ENCODE measurements at places on chromosomes 13 and 19.

- no peak for DNase-seq
These were observed 91.0 kb downstream of the COL4A1 start for GRCh38 chr13:110216006-110216397.

- DNase-seq = peak; percentile 52
These were observed 13.2 kb downstream of the ING1 start for GRCh38 chr13:110726726-110727125.

- DNase-seq = no peak
These were observed 17.9 kb downstream of the SLAIN1 start for GRCh38 chr13:77715233-77715891.

GRCh38 chr13:100673376-100673712 is 1.3 kb downstream of the TMTC4 start:
- no peak for DNase-seq

GRCh38 chr19:15639596-15639995 is 1.1 kb upstream of the CYP4F3 start:
- DNase-seq = no peak

GRCh38 chr19:2799273-2800020 is 14.1 kb downstream of the THOP1 start:
- no peak for DNase-seq

DNA sequence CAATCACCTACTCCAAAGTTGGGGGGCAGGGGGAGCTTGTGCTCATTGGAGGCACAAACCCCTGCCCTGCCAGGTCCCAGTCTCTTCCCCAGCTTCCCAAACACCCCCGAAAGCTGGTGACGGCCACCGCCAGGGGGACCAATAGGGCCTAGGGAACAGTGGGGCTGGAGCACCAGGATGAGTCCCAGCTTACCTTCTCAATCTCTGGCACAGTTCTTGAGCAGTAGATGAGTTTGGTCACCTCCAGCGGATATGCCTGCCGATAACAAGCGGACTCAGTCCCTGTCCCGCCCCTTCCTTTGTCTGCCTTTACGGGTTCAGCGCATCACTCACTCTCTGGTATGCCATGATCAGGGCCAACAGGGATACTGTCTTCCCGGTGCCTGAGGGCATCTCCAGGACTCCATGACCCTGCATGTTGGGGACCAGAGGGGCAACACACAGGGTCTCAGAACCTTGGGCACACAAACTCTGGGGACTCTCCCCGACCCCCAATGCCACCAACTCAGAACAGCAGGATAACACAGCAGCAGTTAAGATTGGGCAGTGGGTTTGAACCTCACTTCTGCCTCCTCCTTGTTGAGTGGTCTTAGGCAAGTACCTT is 1.5 kb downstream of the ERCC2 start:
- no peak for DNase-seq

DNA sequence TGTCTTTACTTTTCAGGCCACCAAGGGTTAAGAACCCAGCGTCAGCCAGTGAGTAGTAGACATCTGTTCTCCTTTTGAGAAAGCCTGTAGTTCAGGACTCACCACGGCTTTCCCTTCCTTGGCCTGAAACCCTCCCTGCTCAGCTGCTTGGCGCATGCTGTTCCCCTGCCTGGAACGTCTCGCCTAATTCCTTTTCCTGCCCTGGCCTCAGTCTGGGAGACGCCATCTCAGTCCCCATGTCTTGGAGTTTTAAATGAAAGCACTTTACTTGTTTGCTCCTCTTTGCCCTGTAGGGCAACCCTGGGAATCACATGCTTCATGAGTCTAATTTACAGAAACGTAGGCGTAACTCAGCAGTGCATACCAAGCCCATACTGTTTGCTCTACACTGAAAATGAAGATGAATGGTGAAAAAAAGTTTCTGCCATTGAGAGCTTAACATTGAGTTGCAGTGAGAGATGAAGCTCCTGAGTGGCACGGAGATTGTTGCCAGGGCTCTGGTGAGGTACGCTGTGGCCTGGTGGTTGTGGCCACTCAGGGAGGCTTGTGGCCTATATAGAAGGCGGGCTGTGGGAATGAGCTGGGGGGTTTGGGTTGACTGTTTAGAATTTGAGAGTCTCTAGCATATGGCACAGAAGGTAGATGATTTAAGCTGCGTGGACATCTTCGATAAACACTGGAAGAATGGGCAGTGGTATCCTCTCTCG is 52.8 kb downstream of the GATAD2A start:
- DNase-seq = no peak

- no peak for DNase-seq
These were observed 955.5 kb upstream of the PCDH9 start for GRCh38 chr13:68185444-68186141.

DNA sequence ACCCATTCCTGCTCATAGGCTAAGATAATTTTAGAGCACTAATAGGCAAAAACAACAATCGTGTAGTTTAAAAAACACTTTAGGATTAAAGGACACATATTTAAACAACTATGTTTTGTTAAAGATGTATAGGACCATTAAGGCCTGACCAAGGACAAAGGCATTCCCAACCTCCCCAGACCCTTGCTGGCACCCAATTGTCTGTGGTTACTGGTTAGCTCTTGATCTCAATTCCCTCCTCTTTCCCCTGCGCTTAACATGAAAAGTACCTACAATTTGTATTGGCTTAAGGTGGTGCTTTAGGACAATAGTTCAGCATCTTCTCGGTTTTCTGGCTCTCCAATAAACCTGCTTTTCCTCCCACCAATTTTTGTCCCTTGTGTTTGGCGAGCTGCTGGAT is 51.0 kb downstream of the TEX26 start:
- DNase-seq = no peak

DNA sequence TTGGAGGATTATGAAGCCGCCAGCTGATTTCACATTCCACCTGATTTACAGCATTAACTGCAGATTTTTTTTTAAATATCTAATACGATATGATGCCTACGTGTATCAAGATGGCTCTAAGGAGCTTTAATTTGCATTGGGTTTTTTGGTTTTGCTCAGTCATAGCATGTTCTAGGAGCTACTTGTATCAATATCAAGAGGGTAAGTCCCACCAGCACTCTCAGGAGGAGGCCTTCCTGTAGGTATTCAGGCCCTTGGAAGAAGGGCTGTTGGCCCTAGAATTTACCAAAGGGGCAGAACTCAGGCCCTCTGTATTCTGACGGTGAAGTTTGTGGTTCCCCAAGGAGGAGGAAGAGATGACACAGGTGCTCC is 97.2 kb upstream of the IPO5 start:
- DNase-seq = no peak
